T-helper 1 cell treated with Interleukin-12 subunit alpha and Interleukin-12 subunit beta and Interleukin-4 antibody, amounts not matched to agents 30 ng/mL and 1 ng/mL, for 36 hours (primary cell): ENCODE measurements at places on chromosomes 1 and 21. TPM values are rescaled to one million over a fixed set of nuclear protein-coding genes. Genes with fewer than 3 reads are reported as not detected.

Gene CCSAP
- 8.4 and 8.8 TPM in 2 replicates for total RNA-seq

Gene SPOCD1
- not detected in 2 replicates for total RNA-seq

Gene TMOD4
- 2.7 and 4.5 TPM in 2 replicates for total RNA-seq

Gene CRNN
- total RNA-seq = not detected in 2 replicates

Gene PIGP
- 12.7 and 14.5 TPM in 2 replicates for total RNA-seq

Gene MXRA8
- 0.25 and 0.27 TPM in 2 replicates for total RNA-seq
